ENCODE measurements at places on chromosomes 4 and X. TPM values are rescaled to one million over a fixed set of nuclear protein-coding genes. Genes with fewer than 3 reads are reported as not detected.

GRCh38 chr4:123403080-123403604 is 6.5 kb downstream of the SPRY1 start:
- H3K4me3 ChIP-seq = peak overlapping the region; percentile 98
- peaks cover 44% of the 10 kb centered on the region for H3K4me1 ChIP-seq
- DNase-seq = no peak
- H3K27me3 ChIP-seq = no peaks in the 10 kb centered on the region

DNA sequence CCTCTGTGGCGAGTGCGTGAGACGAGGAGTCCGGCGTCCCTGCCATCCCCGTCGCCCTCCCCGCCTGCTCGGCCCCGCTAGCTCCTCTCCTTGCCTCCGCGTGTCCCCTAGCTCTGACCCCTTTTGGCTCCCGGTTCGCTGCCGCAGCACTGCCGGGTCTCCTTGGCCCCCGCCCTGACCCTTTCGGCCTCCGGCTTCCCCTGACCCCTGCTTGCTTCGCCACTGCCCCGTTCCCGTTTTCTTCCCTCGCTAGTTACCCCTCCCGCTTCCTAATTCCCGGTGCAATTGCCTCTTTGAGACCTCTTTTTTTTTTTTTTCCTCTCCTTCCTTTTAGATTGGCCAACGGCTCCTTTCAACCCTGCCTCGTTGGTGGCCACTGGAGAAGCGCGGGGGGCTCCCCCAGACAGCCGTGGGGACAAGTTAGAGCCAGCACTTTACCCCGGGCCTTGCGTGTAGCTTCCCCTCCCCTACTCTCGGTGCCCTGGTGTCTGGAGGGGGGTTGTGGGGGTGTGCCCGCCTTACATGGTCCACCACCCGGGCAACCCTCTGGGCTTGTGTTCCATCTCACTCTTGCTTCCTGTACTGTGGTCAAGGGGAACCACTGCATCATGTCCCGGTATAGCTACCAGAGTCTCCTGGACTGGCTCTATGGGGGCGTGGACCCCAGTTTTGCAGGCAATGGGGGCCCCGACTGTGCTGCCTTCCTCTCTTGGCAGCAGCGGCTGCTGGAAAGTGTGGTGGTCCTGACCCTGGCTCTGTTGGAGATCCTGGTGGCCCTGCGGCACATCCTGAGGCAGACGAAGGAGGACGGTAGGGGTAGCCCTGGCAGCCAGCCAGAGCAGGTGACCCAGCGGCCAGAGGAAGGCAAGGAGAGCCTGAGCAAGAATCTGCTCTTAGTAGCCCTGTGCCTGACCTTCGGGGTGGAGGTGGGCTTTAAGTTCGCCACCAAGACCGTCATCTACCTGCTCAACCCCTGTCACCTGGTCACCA is 548 bp downstream of the TMEM164 start:
- peak overlapping the region; percentile 85 for H3K4me3 ChIP-seq
- H3K27ac ChIP-seq = peak overlapping the region; percentile 83
- H3K36me3 ChIP-seq = peaks cover 2% of the 10 kb centered on the region
- peak; percentile 21 for DNase-seq
- peaks cover 34% of the 10 kb centered on the region for H3K4me1 ChIP-seq

DNA sequence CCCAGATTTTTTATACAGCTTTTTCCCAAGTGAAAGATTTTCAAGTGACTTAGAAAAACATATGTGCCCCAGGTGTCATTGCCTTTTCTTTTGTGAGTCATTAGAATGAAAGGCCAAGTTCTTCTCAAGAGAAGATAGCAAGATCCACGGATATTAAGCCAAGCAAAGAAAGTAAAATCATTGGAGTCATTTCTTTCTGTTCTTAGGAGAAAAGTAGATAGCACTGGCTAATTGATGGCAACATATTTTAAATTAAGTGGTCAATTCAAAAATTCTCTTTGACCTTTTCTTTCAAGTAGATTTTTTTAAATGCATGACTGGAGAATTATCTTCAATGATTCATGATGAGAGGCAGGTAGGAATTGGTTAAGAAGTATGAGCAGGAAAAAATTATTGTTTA is 94.4 kb downstream of the HHIP start:
- no peak overlapping the region for H3K4me3 ChIP-seq
- DNase-seq = no peak
- H3K27ac ChIP-seq = no peak overlapping the region

GRCh38 chr4:37995981-37996775 is 36.0 kb downstream of the PTTG2 start:
- no peaks in the 10 kb centered on the region for H3K36me3 ChIP-seq
- H3K27ac ChIP-seq = no peak overlapping the region
- no peaks in the 10 kb centered on the region for H3K27me3 ChIP-seq
- H3K4me3 ChIP-seq = no peak overlapping the region
- DNase-seq = no peak

Gene AMBN
- total RNA-seq = not detected

DNA sequence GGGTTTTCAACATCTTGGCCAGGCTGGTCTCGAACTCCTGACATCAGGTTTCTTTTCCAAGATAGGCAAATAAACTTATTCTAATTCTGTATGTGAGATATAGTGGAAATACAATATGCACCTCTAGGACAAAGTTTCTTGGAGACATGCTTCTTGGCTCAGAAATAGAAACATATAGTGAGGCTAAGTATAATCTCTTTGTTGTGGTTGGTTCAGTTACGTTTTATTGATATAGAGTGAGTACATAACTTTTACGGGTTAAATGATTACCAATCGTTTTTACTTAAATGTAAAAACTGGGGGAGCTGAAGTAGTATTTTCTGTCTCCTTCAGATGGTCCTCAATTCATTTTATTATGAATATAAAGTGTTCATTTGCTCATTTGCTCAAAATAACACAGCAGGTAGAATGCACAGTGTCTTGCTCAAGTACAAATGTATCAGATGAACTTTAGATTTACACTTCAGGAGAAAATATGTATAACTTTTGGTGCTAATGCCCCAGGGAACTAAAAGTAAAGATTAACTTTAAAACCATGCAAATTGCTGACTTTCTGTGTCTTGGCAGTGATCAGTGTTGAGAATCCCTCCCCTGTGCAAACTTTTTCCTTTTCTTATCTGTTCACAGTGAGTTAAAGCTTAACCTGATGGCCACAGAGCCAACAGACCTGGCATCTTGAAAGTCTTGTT is 77.6 kb downstream of the AFF1 start:
- H3K27ac ChIP-seq = no peak overlapping the region
- no peak overlapping the region for H3K4me3 ChIP-seq
- H3K4me1 ChIP-seq = peaks cover 80% of the 10 kb centered on the region
- no peaks in the 10 kb centered on the region for H3K36me3 ChIP-seq
- H3K27me3 ChIP-seq = no peaks in the 10 kb centered on the region

DNA sequence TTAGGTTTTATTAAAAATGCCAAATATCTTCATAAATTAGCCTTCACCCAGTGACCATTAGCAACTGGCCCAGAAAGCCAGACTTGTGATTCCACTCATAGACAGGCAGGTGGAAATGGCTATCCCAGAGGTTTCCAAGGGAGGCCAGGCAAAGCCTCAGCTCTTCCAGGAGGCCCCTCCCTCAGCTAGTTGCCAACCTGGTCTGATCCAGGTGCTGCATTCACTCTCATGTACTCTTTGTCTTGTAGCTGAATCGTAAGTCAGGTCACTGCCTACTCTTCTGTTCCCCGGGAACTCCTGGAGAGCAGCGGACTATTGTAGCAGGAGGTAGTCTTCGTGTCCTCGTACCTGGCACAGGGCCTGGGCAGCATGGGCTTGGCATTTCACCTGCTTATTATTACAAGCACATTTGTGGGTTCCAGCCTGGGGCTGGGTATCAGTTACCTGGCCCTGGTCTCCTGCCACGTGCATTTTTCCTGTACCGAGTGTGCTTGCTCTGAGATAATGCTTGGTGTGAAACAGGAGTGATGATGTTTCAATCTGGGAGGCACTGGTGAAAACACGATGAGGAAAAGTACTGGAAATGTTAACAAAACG is 101.6 kb downstream of the FAM193A start:
- no peaks in the 10 kb centered on the region for H3K4me1 ChIP-seq
- H3K27me3 ChIP-seq = no peaks in the 10 kb centered on the region
- H3K27ac ChIP-seq = no peak overlapping the region
- no peak for DNase-seq

DNA sequence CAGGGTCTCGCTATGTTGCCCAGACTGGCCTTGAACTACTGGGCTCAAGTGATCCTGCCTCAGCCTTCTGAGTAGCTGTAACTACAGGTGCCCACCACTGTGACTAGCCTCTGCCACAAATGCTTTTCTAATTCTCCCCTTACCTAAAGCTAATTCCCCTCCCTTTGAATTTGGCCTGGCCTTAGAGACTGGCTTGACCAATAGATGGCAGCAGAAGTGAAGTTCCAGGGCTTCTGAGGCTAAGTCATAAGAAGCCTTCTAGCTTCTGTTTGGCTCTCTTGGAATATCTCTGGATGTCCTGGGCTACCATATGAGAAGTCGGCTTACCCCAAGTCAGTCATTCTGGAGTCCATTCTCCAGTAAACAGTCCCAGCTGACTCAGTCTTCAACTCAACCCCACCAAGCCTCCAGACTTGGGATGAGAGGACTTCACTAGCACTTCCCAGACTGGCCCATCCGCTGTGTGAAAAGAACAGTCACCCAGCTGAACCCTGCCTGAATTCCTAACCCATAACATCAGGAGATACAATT is 61.0 kb downstream of the HPRT1 start:
- H3K4me1 ChIP-seq = peaks cover 6% of the 10 kb centered on the region
- H3K27ac ChIP-seq = no peak overlapping the region
- H3K27me3 ChIP-seq = no peaks in the 10 kb centered on the region

- DNase-seq = no peak
- H3K4me3 ChIP-seq = no peak overlapping the region
- H3K27ac ChIP-seq = peak overlapping the region; percentile 69
- H3K36me3 ChIP-seq = peaks cover 48% of the 10 kb centered on the region
- H3K27me3 ChIP-seq = no peaks in the 10 kb centered on the region
Measured at GRCh38 chr4:77731656-77732055, 87.5 kb downstream of the CNOT6L start.

DNA sequence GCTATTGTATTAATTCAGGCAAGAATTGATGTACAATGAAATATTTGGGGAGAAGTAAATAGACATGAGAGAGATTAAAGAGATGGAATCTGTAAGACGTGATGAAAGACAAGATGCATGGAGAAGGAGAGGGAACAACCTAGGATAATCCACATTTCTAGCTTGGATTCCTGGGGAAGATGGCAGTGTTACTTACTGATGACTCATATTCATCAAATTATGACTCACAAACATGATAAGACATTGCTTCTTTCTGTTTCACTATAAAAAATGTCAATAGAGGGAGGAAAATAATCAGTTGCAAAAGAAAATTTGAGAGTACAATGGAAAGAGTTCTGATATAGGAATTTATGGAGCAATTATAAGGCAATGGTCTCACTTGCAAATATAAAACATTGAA is 104.1 kb upstream of the BMP3 start:
- no peaks in the 10 kb centered on the region for H3K36me3 ChIP-seq
- H3K27ac ChIP-seq = no peak overlapping the region
- no peak overlapping the region for H3K4me3 ChIP-seq
- no peak for DNase-seq

Gene PAGE3
- not detected for total RNA-seq

Gene TMSB15C
- total RNA-seq = 3.9 TPM

- no peaks in the 10 kb centered on the region for H3K27me3 ChIP-seq
- no peak within 1 kb of the TSS for H3K27ac ChIP-seq
- no peaks in the 10 kb centered on the region for H3K36me3 ChIP-seq
Measured at GRCh38 chr4:38782452-38783108, at the start of gene TLR10. TSS of gene TLR10 (minus strand) at chr4:38782990. CDS start at chr4:38775590, 7,400 bp downstream.

All from activated CD8-positive, alpha-beta T cell treated with anti-CD3 and anti-CD28 coated beads for 36 hours (primary cell).